ENCODE measurements at places on chromosomes 5 and 9. TPM values are rescaled to one million over a fixed set of nuclear protein-coding genes. Genes with fewer than 3 reads are reported as not detected.

CA9 gene
- not detected for total RNA-seq

DNA sequence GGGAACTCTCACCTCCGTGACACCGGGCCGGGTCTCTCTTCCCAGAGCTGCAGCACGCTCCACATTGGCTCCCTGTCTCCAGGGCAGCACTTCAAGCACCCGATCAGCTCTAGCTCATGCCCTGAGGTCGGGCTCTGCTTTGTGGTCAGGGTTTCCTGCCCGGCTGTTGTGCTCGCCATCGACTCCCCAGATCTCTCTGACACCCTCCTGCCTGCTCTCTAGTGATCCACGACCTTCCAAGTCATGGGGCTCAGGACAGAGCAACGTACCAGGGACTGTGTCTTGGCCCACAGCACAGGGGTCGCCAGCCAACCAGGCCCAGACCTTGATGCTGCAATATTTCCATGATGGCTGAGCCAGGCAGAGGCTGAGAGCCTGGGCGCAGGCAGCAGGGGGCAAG lies 45.1 kb downstream of the PRRT1B start:
- H3K27me3 ChIP-seq = no peaks in the 10 kb centered on the region
- H3K36me3 ChIP-seq = peaks cover 4% of the 10 kb centered on the region
- no peak for DNase-seq
- no peak overlapping the region for H3K27ac ChIP-seq
- H3K4me1 ChIP-seq = peaks cover 8% of the 10 kb centered on the region
- no peak overlapping the region for H3K4me3 ChIP-seq

DNA sequence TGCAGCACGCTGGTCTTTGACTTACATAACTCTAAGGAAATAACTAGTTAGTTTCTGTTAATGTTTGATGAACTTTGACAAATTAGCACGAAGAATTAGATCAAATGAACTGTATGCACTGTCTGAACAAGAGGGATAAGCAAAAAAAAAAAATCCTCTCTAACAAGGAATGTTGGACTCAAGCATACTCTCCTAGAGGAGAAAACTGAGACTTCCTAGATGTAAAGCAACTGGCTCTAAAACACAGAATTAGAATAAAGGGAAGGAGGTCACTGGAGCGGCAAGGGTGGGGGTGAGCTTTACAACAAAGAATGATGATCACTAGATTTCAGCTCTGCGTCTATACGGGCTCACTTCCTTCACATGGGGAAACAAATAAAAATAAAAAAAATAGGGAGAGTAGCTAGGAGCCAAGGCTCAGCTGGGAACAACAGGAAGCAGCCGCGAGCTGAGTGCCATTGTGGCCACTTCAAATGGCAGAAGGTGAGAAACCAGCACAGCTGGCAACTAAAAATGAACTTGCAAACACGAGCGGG lies 48.7 kb upstream of the CEMIP2 start:
- H3K4me3 ChIP-seq = no peak overlapping the region
- no peak for DNase-seq
- H3K36me3 ChIP-seq = no peaks in the 10 kb centered on the region
- peaks cover 11% of the 10 kb centered on the region for H3K4me1 ChIP-seq
- H3K27ac ChIP-seq = no peak overlapping the region
- no peaks in the 10 kb centered on the region for H3K27me3 ChIP-seq

CCDC192 gene
- total RNA-seq = not detected
